ENCODE measurements at places on chromosomes 3 and 15. TPM values are rescaled to one million over a fixed set of nuclear protein-coding genes. Genes with fewer than 3 reads are reported as not detected.

IGSF10 gene
- total RNA-seq: not detected

AQP9 gene
- total RNA-seq: 0.22 TPM

TIMP4 gene
- not detected for total RNA-seq

DNAH12 gene
- 0.13 TPM for total RNA-seq

GRCh38 chr3:46995901-46996562 is 16.6 kb downstream of the NBEAL2 start:
- DNase-seq: no peak

GRCh38 chr15:80026310-80026709 is 33.2 kb upstream of the ZFAND6 start:
- no peak for DNase-seq

DNA sequence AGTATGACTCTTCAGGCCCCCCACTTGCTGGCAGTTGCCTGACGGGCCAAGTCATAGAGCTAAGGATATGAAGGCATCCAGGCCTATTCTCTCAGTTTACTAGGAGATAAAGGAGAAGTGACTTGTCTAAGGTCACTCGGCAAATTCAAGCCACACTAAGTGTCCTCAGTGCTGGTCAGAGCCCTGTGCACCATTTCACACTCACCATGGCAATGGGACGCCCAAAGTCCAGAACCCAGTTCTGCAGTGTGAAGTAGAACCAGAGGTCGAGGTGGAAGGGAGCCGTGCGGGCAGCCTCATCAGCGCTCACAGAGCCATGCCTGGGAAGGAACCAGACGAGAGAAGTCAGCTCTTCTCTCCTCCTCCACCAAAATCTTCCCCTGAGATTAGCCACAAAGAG is 11.2 kb downstream of the CLN6 start:
- no peak for DNase-seq

- DNase-seq: no peak
These were observed 67.2 kb upstream of the SIAH2 start for GRCh38 chr3:150830094-150830681.

GRCh38 chr3:111081008-111081545 is 9.5 kb downstream of the NECTIN3 start:
- no peak for DNase-seq

GRCh38 chr3:67692621-67693020 is 38.2 kb upstream of the SUCLG2 start:
- no peak for DNase-seq

- DNase-seq: no peak
These were observed 245.4 kb downstream of the ULK4 start for GRCh38 chr3:41716471-41716870.

- no peak for DNase-seq
These were observed 1099.5 kb downstream of the ROBO1 start for GRCh38 chr3:78668302-78668701.

- no peak for DNase-seq
These were observed 1.6 kb downstream of the OR4F6 start for GRCh38 chr15:101804941-101805340.

DNA sequence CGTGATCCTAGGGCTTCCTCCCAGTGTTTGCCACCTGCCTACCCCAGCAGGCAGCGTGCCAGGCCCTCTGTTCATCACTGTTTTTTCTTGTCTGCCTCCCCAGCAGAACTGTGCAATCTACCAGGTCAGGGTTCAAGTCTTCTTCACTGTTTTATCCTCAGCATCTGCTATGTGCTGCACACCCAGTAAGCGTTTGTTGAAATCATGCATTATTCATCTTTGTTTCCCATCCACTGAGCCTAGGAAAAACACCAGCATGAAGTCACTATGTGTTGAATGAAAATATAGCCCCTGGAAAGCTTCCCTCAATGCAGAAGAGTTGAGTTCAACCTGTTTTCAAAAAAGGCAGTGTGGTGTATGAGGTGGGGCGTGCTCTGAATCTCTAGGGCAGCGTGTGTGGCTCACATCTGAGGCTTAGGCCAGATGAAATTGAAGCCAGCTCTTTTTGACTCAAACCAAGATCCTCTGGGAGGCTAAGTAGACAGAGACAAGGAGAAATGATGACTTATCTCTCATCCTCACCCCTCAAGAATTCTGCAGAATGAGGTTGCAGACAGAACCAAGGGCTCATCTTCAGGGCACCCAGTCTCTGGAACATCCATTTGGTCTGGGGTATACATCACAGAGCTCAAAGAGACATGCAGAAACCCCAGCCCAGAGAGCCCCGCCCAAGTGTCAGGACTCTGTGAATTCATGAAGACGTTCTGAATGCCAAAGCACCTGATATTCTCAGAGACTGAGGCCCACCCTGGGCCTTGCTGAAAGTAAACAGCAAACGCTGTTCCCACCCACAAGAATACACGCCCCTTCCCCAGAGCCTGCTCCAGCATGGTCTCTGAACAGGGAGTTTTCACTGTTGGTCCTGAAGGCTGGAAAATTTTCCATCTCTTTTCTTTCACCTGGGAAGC is 5.7 kb upstream of the CAV3 start:
- DNase-seq: no peak

DNA sequence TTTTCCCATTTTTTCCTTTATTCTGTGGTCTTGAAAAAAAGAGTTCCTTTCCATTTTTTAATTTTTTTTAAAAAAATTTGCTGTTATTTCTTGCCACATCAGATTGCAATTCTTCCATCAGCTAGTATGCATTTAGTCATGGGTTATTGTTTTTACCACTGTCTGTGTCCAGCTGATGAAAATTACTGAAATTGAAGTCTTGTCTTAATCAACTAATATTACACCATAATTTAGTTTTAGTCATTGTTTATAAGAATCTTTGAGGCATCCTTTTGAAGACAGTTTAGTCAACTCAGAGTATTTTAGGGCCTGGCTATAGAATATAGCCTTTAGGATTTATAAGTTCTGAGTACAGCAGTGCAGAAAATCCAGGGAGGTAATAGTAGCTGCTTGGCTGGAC is 172.1 kb downstream of the LRTM1 start:
- DNase-seq: no peak

DNA sequence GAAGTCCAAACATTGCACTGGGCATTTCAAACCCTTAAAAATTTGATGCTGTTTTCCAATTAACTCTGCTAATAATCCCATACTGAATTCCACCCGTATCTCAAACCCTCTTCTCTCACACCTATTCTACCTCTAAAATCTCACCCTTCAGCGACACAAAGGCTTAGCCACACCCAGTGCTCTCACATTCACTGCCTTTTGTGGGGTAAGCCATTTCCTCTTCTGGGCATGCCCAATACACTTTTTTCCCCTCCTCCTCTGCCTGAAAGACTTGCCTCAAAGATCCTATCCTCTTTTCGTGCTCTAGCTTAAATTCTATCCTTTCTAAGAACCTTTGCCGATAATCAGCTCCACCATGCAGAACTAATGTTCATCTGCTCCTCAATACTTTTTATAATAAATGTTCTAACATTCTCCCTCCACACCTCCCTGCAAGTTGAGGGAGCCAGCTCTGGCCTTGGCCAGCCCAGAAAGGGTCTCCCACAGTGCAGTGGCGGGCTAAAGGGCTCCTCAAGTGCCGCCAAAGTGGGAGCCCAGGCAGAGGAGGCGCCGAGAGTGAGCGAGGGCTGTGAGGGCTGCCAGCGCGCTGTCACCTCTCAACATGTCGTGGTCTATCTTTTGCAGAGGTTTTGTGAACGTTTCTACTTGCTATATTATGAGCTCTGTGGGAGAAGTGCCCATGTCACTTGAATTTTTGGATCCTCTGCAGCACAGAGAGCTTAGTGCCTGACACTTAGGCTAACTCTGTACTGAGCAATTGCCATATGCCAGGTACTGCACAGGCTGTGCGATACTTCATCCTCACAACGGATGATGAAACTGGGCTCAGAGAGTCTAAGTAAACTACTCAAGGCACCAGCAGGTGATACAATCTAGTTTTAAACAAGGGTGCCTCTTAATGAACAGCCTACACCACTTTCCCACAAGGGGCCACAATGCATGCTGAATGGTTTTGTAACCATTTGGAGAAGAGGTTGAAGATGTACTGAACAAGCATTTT is 53.6 kb upstream of the BCL6 start:
- peak; percentile 31 for DNase-seq

- DNase-seq: no peak
These were observed 418.8 kb downstream of the OTOL1 start for GRCh38 chr3:161915418-161915750.
